ENCODE measurements at places on chromosomes 2 and 18.

DNA sequence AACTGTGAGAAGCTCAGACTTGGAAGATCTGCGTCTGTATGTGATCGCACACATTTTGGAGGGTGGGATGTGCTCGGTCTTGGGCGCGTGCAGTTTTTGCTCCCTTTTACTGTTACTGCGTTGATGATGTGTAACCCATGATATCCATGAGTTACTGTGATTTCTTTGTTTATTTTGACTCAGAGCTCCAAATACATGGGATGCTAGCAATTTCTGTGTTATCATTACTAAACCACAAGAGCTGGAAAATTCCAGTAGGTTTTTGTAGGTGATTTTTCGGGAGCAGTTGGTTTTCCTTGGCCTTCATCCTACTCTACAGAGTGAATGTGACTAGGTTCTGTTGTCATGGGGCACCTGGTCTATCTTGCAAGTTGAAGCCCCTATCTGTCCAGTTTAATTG lies 124.2 kb downstream of the AGAP1 start:
- no peak for DNase-seq

GRCh38 chr2:26757873-26758789 lies 6.0 kb upstream of the SLC35F6 start:
- DNase-seq, result peak; percentile 10

GRCh38 chr2:207352978-207353671 lies 176.6 kb upstream of the CREB1 start:
- no peak for DNase-seq

DNA sequence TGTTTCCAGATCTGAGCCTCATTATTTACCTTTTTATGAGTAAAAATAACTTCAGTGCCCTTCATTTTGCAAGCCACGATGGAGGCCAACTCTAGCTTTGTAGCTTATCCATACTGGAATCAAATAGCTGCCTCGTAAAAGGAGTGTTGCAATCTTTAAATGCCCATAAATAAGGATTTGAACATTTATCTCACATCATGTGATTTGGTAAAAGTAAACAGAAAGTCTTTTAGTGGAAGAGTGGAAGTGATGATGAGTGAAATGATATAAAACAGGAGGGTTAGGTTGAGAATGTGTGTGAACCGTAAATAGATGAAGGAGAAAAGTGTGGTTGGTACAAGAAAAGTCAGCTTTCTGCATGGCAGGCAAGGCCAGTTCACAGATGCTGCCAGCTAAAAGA lies 348.9 kb downstream of the OSR1 start:
- no peak for DNase-seq

- no peak for DNase-seq
Observed at GRCh38 chr2:53234548-53234903, 533.1 kb upstream of the CHAC2 start.

- DNase-seq, result no peak
Observed at GRCh38 chr2:150880986-150881385, 380.7 kb downstream of the RBM43 start.

DNA sequence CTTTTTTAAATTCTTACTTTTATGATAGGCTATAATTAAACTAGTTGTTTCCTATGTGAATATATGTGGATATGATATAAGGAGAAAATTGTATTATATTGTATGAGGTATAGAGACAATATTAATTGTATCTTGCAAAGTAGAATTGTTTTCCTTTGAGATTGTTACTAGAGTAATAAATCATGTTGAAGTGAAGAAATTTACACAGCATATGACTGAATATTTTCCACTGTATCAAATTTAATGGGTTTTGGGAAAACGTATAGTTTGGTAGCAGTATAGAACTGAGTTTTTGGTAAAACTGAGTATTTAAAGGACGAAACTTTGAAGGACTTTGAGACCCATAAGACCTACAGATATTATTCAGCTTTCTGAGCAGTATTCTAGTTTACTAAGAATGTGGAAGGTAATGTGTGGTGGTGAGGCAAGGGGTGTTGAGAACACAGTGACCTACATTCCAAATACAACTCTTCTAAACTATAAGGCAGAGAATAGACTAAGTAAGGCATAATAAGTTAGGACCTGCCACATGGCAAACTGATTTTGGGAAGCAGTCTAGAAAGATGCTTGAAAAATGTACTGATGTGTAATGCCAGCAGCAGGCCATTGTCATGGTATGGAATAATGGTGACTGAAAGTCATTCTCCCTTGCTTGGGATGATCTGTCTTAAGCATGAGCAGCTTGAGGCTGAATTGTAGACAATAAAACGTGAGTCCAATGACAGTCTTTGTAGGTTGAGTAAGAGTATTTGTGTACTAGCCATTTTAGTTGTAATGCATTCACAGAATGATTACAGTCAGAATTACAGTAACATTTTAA lies 29.6 kb downstream of the PKP4 start:
- no peak for DNase-seq

- DNase-seq, result no peak
Observed at GRCh38 chr2:128386066-128386465, 67.4 kb upstream of the HS6ST1 start.

DNA sequence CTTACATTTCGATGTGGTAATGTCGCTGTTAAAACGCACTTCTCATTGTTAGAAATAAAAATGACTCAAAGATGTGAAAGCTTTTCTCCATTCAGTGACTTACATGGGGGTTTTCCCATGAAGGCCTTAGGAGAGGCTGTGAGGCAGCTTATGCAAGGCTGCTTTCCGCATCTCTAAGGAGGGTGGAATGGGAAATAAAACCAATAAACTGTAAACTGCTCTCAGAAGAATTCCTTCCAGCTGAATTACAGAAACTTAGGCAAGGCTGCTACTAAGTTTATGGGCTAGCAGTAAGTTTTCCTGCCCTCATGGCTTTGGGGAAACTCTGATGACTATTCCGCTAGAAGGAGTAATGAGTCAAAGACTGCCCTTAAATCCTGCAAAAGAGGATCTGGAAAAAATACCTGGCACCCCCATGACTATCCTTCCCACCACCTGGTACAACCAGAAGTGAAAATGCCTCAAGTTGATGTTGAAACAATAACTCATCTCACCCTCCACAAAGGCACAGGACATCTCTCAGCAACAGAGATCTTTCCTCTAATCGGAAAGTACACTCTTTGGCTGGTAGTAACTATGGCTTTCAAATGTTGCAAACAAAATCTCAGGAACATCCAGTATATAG lies 97.7 kb upstream of the SMAD7 start:
- DNase-seq, result no peak

DNA sequence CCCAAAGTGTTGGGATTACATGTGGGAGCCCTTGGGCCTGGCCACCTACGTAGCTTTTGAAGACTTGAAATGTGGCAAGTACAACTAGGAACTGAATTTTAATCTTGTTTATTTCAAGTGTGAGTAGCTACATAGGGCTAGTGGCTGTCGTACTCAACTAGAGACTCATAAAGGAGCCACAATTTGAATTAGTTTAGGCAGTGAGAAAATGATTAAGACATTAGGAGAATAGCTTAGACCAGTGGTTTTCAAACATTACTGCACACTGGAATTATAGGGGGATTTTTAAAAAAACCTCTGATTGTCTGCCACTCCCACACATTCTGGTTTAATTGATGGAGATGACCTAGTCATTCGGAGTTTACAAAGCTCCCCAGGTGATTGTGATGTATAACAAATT lies 127.1 kb downstream of the FMNL2 start:
- no peak for DNase-seq

GRCh38 chr18:77055429-77056300 lies 76.9 kb downstream of the MBP start:
- DNase-seq, result peak; percentile 74

GRCh38 chr2:218865396-218865795 lies 5.8 kb downstream of the WNT6 start:
- no peak for DNase-seq

- DNase-seq, result no peak
Observed at GRCh38 chr18:62044490-62045000, 142.3 kb downstream of the PIGN start.

GRCh38 chr2:33015421-33016142 lies 68.8 kb downstream of the LTBP1 start:
- DNase-seq, result no peak

- peak; percentile 83 for DNase-seq
Observed at GRCh38 chr2:69893684-69894551, at the start of gene SNRNP27. Gene SNRNP27, plus strand, starts transcription at chr2:69893956. Its CDS starts 29 bp downstream, at chr2:69893985.

DNA sequence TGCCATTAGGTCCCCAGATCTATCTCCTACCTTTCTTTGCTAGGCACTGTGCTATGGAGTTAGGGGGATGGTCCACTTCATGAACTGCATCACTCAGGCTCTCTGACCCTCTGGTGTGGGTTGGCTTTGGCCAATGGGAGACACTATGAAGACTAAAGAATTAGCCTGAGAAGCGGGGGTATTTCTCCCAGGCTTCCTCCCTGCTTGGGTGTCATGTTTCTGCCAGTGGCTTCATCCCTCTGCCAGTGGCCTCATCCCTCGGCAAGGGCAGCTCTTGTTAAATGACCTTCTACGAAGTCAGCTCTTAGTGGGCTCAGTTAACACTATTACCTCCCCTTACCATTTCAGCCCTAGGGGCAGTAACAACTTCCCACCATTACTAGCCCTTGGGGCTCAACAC lies 41.9 kb upstream of the EPB41L3 start:
- DNase-seq, result no peak

DNA sequence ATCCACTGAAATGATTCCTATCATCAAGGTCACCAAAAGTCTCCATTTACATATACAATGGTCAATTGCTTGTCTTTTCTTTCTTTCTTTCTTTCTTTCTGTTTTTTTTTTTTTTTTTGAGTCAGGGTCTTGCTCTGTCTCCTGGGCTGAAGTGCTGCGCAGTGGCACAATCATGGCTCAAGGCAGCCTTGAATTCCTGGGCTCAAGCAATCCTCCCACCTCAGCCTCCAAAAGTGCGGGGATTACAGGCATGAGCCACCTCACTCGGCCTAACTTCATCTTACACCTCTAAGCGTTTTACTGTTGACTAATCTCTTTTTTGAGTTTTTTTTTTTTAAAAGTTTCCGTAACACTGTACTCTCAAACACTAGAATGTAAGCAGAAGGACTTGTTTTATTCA lies 867 bp downstream of the SF3B6 start:
- DNase-seq, result no peak

- DNase-seq, result no peak
Observed at GRCh38 chr2:8767324-8767723, 70.1 kb downstream of the KIDINS220 start.

DNA sequence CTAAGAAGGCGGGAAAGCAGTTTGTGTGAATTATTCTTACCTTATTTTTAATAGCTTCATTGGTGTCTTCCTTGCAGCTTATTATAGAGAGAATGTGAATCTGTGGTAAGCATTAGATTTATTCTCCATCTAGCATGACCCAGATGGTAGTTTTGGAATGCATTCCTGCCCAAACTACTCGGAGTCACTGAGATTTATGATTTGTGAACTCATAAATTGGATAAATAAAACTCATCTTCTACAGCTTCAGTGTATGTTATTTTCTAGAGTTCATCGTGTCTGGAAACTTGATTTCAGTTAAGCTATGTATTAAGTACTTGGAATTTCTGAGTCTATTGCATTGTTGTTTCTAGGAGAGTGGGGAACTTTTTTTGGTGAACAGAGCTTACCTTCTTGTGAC lies 170.5 kb downstream of the FAM210A start:
- no peak for DNase-seq

- no peak for DNase-seq
Observed at GRCh38 chr2:191642541-191642940, 35.4 kb upstream of the NABP1 start.

GRCh38 chr2:62099523-62100175 lies 96.3 kb upstream of the B3GNT2 start:
- DNase-seq, result no peak

- DNase-seq, result no peak
Observed at GRCh38 chr18:59372975-59373374, 13.9 kb upstream of the LMAN1 start.

- DNase-seq, result no peak
Observed at GRCh38 chr2:217222309-217222910, 362.5 kb upstream of the TNP1 start.

- no peak for DNase-seq
Observed at GRCh38 chr18:73696698-73697097, 450.9 kb downstream of the FBXO15 start.

- DNase-seq, result no peak
Observed at GRCh38 chr2:205283736-205284270, 398.5 kb upstream of the NRP2 start.

DNA sequence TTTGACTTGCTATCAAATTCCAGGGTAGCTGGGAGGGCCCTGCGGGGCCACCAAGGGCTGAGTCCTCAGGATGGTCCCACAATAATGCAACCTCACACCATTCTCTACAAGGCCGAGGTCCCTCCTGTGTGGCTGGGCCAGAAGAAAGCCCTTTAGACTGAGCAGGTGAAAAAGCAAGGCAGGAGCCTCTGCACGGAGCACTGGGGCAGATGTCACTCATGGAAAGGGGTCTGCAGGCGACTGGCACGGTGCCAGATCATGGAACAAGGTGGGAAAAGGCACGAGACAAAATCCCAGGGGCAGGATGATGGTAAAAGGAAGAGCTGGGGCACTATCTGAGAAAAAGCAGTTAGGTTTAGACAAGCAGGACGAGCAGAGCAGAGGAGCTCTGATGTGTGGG lies 16.1 kb downstream of the HJURP start:
- DNase-seq, result no peak
